Activated effector memory CD4-positive, alpha-beta T cell treated with Interleukin-2 at 50 U/mL for 16 hours (primary cell): ENCODE measurements at places on chromosomes 5 and 9.

DNA sequence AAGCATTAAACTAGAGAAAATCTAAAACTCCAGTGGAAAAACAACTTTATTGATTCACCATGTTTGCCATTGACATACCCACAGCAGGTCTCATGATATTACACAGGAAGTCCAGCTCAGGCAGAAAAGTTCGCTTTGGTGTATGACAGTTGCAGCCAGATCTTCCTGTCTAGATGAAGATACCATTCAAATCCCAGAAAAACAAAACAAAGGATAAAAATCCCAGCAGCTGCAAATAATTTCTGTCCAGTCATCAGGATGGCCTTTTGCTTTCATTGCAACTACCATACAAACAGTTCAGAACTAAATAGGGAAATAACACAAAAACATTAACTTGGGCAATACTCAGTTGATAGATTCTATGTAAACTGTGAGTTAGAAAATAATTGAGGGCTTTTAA is 136.0 kb upstream of the NREP start:
- no peak for DNase-seq

DNA sequence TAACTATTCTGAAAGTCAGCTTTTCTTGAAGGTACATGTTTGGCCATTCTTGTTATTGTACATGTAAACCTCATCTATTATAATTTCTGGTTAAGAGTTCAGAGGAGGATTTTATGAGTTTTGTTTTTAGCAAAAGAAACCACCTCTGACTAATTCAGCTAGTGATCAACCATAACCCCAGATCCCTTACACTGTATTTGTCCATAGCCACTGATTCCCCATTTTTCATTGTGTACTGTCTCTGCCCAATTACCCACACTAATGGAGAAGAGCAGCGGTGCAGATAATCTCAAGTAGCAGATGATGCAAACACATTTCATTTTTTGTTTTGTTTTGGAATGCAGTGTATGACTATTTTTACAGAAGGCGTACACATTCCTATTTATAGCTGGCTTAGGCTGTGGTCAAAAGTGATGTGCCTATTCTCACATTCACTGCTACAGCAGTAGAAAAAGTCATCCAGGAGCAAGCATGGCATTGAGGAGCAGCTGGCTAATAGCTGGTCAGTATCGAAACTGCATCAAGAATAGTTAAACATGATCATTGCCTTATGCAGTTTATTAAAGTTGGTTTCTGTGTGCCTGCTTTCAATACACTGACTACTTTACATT is 988.3 kb downstream of the DTWD2 start:
- DNase-seq = no peak

DNA sequence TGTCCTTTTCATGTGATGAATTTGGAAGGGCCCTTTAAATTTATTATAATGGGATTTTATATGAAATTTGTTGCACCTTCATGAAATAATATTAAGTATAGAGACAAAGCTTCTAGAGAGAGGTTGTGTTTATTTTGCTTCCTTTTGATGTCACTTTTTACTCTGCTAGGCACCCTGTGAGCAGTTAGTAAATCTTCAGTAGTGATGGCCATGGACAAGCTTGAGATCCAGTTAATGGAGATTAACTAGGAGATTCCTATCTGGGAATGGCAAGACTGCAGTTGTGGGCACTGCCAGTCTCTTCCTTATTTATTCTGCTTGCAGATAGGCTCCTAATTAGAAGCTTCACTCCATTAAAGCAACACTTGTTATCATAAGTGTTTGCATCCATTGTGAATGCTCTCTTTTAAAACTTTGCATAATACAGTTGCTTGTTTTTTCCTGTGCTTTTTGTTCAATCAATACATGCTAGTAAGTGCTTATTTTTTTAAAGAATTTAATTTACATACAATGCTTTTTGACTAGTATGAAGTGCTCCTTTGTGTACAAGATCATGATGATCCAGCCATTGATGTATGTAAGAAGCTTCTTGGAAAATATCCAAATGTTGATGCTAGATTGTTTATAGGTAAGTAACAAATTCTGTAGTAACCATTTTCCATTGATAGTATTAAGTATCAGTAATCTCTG is 25.9 kb downstream of the UGCG start:
- no peak for DNase-seq

DNA sequence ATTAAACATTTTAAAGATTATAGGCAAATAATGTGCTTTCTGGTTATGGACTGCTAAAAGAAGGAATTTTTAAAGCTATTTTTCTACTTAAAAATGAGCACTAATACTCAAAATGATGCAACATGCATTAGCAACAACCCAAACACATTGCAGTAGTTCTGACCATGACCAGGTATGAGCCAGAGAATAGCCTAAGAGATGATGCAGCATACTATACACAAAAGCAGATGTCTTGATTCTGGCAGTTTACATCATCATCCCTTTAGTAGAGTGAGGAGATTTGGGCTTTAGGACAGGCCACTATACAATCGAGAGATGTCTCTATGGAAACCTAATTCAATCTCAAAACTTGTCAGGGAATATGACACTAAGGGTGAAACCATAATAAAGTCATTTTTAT is 307.1 kb downstream of the PRR16 start:
- no peak for DNase-seq
